Stimulated activated CD8-positive, alpha-beta memory T cell treated with anti-CD3 and anti-CD28 coated beads, Interleukin-2, amount 100 ng/mL, for 1 hour (primary cell): ENCODE measurements at places on chromosomes 4 and X.

- DNase-seq = no peak
Observed at GRCh38 chr4:184890499-184890898, 64.7 kb upstream of the ACSL1 start.

DNA sequence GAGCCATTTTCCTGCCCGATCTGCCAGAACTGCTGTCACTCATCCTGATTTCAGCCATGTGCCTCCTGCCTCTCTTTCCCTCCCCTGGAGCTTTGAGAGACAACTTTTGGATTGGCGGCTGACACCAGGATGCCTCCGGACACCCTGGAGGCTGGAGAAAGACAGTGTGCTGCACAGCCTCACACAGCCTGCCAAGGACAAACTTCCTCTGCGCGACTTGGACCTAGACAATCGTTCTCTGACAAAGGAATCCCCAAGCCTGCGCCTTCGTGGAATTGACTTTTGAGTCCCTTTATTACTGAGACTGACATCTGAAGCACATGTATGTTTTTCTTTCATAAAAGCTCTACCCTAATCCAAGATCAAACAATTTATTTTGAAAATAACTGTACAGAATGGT lies 10.8 kb upstream of the LDB2 start:
- no peak for DNase-seq

GRCh38 chr4:153232768-153233167 lies 28.5 kb downstream of the TRIM2 start:
- no peak for DNase-seq

DNA sequence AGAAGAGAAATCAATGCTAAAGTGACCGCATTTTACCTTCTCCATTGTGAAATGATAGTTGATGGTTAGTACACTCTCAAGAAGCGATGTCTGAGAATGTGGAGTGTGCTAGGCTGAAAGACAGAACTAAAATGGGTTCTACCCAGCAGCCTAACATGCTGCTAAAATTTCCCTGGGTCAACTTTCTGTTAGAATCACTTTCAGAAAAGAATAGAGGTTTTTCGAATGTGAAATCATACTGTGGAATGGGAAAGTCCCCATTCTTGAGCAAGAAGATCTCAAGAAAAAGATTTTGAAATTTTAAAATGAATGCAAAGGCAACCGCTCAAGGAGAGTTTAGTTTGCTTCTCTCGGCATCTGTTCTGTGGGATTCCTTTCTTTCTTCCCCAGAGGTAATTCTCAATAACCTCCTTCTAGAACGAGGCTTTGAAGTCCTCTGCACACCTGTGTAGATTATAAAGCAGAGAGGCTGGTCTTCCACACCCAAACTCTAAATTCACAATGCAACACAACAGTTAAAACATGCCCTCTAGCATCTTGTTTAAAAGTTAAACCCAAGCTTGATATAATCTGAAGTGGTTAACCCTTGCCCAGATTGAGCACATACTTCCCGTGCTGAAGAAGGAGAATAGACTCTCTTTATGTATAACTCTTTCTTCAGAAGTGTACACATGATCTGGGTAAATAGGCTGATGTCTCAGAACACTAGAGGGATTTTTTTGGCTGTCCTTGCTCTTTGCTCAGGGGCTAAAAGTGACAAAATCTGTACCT lies 208.7 kb upstream of the KLF3 start:
- DNase-seq = no peak

GRCh38 chrX:53184836-53185235 lies 40.2 kb downstream of the KDM5C start:
- DNase-seq = no peak

GRCh38 chr4:183746305-183747229 lies 87.5 kb downstream of the TRAPPC11 start:
- no peak for DNase-seq

DNA sequence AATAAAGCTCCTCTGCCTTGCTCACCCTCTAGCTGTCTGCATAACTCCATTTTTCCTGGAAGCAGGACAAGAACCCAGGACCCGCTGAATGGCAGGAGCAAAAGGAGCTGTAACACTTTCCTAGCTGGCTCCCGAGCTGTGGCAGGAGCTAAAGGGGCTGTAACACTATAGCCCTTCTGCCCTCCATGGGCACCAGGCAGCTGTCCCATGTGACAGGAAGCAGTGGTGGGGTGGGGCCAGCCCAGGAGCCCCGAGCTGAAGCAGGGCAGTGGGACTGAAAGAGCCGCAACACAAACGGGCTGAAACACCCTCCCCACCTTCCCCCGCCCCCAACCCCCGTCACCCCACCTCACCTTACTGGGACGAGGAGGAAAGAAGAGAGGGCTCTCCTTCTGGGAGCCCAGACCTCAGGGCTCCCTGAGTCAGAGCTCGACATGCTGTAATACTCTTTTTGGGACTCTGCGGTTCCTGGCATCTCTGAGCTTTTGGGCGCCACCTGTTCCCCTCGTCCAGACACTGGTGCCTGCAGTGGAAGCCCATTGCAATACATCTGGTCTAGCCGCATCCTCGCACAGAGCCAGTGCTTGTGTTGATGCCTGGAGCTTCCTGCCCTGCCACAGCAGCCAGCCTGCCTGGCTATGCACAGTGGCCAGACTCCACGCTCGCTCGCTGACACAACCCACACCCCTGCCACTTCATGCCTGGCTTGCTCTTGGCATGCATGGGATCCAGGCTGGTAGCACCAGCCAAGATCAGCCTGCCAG lies 39.4 kb downstream of the PPM1K start:
- DNase-seq = no peak

- DNase-seq = no peak
Observed at GRCh38 chr4:66887061-66887460, 658.2 kb downstream of the CENPC start.

DNA sequence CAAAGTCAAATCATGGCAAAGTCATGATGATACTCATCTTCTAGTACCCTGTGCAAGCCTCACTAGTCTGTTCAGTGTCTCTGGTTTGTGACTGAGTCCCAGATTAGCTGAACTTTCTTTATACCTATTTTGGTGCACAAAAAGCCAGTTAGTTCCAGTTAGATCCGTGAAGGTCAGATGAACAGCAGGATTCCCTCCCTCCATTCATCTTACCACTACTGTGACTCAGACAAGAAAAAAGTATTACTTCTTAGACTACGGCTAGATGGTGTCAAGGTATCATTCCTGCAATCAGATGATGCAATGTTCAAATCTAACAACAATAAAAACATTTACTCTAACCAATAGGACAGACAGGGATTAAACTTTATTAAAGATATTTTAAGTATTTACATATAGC lies 30.4 kb downstream of the ARHGEF6 start:
- no peak for DNase-seq

DNA sequence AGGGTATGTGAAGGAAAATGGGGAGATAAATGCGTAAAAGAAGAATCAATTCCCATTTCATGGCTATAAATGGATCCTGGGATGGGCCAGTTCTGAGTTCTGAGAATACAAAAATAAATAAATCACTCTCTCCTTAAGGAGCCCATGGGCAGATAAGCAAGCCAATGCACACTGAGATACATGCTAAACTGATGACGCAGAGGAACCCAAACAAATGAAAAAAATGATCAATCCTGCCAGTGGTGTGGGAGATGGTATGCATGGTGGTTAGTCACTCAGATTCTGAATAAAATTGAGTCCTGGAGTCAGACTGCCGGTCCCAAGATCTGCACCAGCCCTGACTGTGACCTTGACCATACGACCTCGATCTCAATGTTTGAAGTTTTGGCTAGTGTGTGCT lies 59.7 kb downstream of the NEIL3 start:
- no peak for DNase-seq

DNA sequence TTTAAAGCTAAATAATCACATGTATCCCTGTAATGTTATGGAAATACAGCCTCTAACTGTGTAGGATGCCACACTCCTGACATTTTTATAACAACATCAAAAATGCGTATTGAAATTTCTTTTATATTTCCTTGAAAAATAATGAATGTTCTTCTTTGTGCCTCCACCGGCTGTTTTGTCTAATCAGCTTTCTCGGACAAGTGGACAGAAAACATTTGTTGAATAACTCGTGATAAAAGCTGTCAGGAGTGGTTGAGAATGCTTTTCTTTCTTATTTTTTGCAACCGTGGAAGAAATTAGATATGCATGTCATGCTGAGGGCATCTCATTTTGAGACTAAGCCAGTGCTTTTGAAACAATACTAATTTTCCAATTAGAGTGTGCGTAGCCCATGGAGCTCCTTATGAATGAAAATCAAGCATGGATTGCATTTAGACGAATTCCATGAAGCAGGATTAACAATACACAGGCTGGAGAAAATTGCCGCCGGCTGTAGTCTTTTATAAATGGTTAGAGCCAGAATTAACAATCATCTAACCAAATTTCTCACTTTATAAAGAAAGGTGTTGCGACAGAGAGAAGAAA lies 614.5 kb upstream of the LCORL start:
- DNase-seq = no peak

GRCh38 chrX:153778181-153778580 lies 2.7 kb upstream of the SRPK3 start:
- no peak for DNase-seq

GRCh38 chr4:997375-998071 lies 4.3 kb upstream of the SLC26A1 start:
- no peak for DNase-seq

DNA sequence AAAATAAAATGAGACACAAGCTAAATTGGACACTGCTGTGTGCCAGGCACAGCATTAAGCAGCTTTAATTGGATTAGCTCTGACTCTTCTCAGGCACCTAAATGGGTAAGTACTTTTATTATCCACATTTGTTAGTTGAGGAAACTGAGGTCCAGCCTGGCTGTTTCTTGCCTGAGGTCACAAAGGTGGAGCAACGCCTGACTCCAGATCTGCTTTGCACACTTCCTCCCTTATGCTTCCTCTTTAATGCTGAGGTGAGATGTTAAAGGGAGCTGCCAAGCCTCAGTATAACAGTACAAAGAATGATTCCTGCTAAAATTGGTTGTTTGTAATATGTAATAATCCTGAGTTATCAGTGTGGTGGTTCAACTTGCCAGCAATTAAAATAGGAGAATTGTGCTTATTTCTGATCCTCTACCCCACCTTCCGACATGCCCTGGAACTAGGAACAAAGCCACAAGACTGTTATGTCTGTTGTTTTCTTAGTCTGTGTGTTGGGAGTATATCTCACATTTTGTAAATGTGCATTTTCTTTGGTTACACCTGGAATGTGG lies 74.4 kb downstream of the AFF1 start:
- no peak for DNase-seq

GRCh38 chrX:105758754-105759153 lies 63.6 kb upstream of the NRK start:
- DNase-seq = no peak

- no peak for DNase-seq
Observed at GRCh38 chr4:12852338-12853307, 631.5 kb downstream of the RAB28 start.

DNA sequence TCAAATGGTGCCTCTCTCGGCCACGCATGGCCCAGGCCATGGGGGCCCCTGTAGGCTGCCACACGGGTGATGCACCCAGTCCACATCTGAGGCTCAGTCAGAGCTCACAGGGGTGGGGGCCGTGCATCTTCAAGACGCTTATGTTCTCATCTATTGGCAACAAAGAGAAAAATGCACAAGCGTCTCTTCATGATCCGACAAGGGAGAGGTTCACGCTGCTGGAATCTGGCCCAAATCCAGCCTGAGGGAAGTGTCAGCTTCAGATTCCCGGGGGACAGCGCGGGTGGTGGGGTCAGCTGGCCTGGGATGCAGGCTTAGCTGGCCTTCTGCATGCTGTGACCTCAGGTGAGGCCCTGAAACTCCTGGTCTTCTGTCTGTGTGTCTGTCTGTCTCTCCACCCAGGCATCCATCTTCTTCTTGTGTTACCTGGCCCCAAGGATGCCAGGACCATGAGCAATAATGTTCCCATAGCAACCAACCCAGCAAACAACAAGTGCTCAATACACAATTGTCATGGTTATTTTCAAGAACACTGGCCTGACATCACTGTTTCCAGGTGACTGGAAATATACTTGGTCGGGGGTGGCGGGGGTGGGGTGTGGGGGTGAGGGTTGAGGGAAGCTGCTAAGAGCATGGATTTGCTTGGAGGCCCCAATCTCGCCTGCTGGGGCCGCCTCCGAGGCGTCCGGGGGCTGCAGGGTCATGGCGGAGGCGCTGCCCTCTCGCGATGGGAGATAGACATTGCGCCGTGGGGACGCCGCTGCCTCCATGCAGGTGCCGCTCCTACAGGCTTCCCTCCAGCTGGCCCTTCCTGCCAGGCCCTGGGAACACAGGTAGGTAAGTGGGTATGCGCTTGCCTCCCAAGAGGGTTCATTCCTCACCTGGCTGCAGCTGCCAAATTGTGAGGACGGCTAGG lies 48.3 kb downstream of the ABLIM2 start:
- DNase-seq = no peak

GRCh38 chr4:138305050-138305449 lies 62.9 kb upstream of the SLC7A11 start:
- no peak for DNase-seq

- DNase-seq = no peak
Observed at GRCh38 chr4:35138449-35138848, 1105.9 kb downstream of the ARAP2 start.

DNA sequence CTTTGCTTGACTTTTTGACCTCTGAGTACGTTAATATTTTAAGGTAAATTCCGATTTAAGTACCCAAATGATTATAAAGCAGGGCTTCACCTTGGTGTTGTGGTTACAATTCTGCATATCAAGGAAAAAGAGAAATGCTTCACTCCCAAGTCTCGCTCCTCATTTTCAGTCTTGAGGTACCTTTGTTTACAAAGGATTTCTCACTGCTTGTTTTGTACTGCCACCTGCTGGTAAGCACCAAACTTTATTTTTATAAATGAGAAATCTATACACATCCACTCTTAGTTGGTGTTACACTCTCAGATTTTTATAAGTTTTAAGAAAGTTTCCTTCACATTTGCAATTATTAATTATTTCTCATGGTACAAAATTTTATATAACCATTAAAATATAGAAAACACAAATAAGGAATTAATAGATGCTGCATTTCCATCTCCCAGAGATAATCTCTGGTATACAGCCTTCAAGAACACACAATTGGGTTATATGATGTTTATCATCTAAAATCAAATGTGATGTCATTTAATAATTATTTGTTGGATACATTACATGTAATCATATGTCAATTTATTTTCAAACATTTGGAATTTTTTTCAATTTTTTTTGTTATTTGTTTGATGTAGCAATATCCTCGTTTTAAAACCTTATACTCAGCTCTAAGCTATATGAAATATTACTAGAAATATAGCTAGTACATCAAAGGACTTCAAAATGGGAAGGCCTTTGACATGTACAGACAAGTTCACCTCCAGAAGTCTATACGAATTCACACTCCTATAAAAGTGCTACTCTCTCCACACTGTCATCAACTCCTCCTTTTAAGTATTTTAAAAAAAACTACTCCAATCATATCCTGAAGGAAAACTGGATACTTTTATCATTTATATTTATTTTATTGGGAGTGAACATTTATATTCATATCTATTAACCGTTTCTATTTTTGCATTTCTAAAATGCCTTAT lies 179.9 kb downstream of the KCNIP4 start:
- no peak for DNase-seq

GRCh38 chr4:32206756-32207155 lies 1486.6 kb downstream of the PCDH7 start:
- DNase-seq = no peak

DNA sequence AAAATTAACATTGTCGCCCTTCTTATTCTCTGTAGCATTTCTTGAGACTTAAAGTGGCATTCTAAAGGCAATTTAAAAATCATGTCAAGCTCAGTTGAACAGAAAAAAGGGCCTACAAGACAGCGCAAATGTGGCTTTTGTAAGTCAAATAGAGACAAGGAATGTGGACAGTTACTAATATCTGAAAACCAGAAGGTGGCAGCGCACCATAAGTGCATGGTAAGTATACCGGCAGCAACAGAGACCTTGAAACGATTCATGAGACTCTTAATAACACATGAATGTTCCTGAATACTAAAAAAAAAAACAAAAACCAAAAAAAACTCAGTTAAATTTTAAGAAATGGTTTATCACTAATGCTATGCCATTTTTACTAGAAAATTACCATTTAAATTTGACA lies 82.4 kb upstream of the HPRT1 start:
- no peak for DNase-seq
